ENCODE measurements at places on chromosomes 2 and 18. TPM values are rescaled to one million over a fixed set of nuclear protein-coding genes. Genes with fewer than 3 reads are reported as not detected.

DNA sequence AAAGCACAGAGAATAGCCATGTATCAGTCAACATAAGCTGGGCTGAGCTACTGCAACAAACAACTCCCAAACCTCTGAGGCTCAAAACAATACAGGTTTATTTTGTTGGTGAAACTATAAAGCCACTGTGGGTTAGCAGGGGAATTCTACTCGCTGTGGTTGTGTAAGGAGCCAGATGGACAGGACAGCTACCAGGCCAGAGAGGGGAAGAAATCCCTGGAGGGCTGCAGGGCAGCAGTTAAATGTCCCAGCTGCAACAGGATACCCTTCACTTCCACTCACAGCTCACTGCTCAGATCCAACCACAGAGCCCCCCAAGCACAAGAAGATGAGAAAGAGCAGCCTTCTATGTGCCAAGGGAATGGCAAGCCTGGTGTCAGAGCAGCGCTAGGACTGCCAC lies 245.9 kb upstream of the RAB6C start:
- DNase-seq: no peak

The QPCT gene
- 0.69 TPM for total RNA-seq

The SAG gene
- not detected for total RNA-seq

DNA sequence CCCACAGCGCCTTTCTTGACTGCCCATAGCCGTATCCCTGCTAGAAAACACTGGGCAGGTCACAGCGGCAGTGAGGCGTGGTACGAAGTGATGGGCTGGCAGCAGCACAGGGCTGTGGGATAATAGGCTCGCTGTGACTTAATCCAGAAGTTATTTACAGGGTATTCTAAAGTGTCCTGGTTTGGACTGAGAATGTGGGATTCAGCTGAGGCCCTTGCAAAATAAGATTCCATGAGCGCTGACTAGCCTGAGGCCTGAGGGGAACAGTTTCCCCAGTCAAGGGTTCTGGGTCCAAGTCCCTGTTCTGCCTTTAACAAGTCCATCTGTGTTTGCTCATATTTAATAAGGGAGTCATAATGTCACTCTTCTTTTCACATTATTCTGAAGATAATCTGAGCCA lies 34.6 kb downstream of the SETBP1 start:
- DNase-seq: peak; percentile 66

The DCC gene
- total RNA-seq: not detected

The ABCG5 gene
- total RNA-seq: not detected

The COL6A3 gene
- 0.05 TPM for total RNA-seq

GRCh38 chr18:29928081-29928480 lies 1114.5 kb downstream of the DSC3 start:
- DNase-seq: no peak

The ERICH2 gene
- 2.4 TPM for total RNA-seq

The FOXI3 gene
- total RNA-seq: 2.1 TPM

The RFX8 gene
- 0.82 TPM for total RNA-seq

DNA sequence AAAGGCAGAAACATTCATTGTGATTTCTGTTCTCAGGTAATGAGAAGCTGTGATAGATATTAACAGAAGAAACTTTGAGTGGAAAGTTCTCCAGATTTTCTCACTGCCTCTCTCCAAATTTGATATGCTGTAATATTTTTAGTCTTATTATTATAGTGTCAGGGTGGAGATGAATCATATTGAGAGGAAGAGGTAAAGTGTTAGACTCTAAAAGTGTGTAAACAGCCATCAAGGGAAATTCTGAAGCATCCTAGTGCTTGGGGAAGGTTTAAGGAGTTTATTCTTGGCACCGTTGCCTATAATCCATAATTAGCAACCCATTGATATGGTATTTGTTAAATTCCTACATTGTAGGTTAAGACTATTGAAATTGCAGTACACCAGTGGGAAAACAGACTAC lies 104.7 kb upstream of the NABP1 start:
- no peak for DNase-seq

The SIX3 gene
- total RNA-seq: not detected

The HOXD13 gene
- not detected for total RNA-seq

DNA sequence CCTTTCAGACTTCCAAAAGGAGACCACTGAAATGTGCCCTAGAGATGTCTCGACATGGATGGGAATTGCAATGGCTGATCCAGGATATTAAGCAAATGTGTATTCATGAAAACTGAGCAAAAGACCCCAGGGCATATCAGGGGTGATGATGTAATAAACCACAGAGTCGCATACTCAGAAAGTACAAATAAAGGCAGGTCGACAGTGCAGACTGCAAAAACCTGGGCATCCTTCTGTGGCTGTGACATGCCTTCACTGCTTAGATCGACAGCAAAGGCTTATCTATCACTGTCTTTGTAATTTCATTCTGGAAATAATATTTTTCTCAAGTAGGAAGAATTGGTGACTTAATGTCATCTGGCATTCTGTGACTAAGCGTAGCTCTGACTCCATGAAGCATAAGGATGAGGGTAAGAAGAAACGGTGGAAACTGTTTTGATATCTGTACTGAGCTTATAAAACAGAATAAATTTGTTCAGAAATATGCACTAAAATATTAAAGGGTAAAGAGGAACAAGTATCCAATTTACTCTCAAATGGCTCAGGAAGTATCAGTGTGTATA lies 115.6 kb upstream of the NRP2 start:
- no peak for DNase-seq

The UGT1A7 gene
- total RNA-seq: not detected

The TEX44 gene
- not detected for total RNA-seq

DNA sequence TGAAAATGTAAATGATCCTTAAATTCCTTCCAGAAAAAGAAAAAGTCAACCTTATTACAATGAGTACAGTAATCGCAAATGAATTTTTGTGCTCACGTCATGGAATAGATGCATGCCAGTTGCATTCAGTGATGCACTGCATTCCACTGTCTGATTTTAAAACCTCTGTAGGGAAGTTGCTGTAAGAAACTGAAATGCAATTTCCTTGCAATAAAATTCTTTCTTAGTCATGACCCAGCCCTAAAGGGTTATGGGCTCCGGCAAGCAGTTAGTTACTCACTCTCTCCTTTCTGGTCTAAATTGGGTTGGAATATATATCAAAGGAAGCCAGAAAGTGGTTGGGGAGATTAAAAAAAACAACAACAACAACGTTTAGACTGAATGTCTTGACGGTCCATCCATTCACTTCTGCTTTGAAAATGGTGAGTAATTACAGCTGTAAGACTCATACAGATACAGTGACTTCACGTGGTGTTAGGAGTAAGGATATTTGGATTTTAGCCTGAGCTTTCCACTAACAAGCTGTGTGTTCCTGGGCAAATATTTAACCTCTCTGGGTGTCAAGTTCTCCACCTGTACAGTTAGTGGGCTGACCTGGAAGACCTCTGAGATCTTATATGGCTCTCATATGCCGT lies 8.6 kb upstream of the RND3 start:
- DNase-seq: peak; percentile 92

The SCN9A gene
- 1.3 TPM for total RNA-seq

DNA sequence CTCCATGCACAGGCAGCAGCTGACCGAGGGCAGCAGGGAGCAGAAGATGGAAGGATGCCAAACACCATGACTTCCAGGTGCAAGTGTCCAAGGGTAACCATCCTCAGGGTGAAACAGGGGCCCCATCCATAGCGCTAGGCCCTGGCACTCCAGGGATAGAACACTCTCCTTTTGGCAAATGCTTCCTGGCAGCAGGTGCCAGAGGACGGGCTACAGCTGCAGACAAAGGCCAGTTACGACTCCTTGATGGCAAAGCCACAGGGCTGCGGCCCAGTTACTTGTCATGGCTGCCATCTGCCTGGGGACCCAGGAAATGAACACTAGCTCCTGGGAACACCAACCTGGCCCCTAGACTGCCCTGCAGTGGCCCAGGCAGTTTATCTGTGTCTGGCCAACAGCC lies 178.8 kb downstream of the TMEM163 start:
- DNase-seq: no peak

GRCh38 chr2:186593523-186593922 lies 3.7 kb downstream of the ITGAV start:
- no peak for DNase-seq

The ALPP gene
- total RNA-seq: not detected

The COL3A1 gene
- total RNA-seq: not detected

DNA sequence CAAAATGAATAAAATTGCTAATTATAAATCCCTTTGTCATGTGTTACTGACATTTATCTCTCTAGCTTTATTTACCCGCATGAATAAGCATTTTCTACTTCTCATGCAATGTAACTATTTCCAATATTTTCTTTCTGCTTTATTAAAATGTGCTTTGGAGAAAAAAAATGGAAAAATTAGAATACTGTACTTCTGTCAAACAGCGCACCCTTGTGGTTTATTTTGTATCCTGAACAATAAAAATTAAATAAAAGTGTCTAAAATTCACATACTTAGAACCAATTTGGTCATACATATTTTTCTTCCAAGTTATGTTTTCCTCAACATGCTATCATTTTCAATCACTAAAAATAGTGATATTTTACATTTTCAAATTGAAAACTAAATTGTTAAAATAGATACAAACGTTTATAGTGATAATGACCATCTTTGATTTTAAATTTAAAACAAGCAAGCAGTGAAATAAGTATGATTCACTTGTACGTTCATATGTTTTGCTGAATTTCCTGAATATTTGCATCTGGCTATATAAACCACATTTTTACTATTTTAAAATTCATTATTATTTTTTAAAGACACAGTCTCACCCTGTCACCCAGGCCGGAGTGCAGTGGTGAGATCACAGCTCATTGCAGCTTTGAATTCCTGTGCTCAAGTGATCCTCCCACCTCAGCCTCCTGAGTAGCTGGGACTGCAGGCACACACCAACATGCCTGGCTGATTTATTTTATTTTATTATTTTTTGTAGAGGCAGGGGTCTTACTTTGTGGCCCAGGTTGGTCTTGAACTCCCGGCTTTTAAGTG lies 95.9 kb upstream of the GRB14 start:
- DNase-seq: no peak

DNA sequence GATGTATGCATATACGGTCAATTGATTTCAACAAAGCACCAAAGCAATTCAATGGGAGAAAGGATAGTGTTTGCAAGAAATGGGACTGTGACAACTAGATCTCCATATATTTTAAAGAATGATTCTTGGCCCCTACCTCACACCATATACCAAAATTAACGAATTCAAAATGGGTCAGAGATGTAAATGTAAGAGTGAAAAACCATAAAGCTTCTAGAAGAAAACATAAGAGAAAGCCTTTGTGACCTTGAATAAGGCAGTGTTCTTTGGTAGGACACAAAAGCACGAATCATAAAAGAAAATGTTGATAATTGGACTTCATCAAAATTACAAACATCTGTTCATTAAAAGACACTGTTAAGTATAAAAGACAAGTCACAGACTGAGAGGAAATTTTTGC lies 5.0 kb upstream of the PROC start:
- DNase-seq: no peak

- DNase-seq: no peak
Observed at GRCh38 chr18:48033790-48034650, 103.6 kb upstream of the SMAD2 start.

GRCh38 chr18:70221156-70221914 lies 15.8 kb upstream of the RTTN start:
- DNase-seq: no peak

The MEP1B gene
- total RNA-seq: under 0.01 TPM

DNA sequence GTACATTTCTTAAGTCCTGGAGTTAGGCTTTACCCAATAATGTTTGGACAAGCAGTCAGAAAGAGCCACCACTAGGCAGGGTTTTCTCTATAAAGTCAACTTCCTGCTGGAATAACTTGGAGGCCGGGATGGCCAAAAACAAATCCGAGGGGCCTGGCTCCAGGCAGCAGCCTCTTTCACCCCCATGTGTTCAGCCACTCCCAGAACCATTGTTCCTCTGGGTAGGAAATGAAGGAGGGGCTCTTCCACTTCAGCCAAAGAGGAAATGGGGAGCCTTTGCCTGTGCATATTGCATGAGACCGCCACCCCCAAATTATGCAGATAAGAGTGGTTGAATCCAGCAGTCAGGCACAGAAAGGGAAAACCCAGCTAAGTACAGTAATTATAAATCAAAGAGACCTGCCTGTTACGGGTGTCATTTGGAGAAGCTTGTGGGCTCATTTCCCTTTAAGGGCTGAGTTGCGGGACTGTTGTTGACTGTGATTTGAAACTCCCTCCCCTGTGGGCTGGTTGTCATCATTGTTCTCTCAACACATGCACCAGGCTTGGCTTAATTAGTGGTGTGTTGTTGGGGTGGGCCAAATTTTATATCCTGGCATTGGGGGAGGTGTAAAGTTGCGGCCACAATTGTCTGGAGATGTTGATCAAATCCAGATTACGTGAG lies 212.8 kb upstream of the SOX11 start:
- no peak for DNase-seq

The ACMSD gene
- total RNA-seq: not detected

GRCh38 chr2:158890296-158890905 lies 78.0 kb upstream of the TANC1 start:
- peak; percentile 27 for DNase-seq

DNA sequence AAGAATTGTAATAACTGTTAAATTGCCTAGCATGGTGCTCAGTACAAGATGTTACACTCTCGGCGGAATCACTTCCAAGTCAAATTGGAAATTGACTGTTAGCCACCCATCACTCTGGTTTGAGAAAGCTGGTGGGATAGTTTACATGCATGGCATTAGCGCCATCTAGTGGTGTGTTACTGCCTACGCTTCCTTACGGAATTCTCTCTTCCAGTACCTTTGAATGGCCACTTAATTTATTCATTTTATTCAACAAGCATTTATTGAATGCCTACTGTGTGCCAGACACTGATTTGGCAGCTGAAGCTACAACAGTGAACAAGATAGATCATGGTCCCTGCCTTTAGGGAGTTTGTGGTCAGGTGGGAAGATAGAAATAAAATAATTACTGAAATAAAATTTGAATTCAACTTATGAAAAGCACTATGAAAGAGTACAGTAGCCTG lies 171.2 kb downstream of the TMEM247 start:
- DNase-seq: peak; percentile 69

DNA sequence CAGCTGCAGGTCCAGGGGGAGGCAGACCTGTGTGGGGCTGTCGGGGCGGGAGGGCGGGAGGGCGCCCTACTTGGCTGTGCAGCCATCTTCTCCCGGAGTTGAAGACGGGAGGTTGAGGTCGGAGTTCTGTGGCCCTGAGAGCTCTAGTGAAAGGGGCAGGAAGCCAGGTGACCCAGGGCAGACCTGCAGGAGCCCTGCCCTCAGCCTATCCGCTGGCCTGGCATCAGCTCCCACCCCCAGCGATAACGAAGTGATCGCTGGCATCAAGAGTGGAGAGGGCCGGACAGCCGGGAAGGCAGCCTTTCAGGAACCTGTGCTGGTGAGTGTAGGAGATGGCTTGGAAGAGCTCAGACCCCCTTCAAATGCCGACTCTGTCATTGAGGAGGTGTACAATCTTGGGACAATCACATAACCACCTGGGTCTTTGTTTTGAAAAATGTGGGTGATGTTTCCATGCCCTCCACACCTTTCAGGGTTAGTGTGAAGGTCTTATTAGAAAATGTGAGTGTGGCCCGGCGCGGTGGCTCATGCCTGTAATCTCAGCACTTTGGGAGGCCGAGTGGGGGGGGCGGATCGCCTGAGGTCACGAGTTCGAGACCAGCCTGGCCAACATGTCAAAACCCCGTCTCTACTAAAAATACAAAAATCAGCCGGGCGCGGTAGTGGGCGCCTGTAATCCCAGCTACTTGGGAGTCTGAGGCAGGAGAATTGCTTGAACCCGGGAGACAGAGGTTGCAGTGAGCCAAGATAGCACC lies 1.3 kb downstream of the ARHGEF4 start:
- DNase-seq: no peak

The ANKRD36B gene
- 45.0 TPM for total RNA-seq

Measured in mammary epithelial cell (primary cell).